NCI-H2081 treated with DMSO at 0.1 percent for 48 hours (cell line): ENCODE measurements at places on chromosomes 3 and 15.

GRCh38 chr3:126110431-126111125, 26.7 kb upstream of the SLC41A3 start:
- no peak for DNase-seq

DNA sequence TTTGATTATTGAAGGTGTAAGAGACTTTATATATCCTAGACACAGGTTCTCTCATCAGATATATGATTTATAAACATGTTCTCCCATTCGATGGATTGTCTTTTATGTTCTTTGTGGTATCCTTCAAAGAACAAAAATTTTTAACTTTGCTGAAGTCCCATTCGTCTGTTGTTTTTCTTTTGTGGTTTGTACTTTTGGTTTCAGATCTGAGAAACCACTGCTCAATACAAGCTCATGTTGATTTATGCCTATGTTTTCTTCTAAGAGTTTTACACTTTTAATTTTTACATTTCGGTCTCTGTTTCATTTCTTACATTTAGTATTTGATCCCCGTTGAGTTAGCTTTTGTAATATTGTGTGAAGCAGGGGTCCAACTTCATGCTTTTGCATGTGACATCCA, 103.3 kb upstream of the SPRED1 start:
- no peak for DNase-seq

DNA sequence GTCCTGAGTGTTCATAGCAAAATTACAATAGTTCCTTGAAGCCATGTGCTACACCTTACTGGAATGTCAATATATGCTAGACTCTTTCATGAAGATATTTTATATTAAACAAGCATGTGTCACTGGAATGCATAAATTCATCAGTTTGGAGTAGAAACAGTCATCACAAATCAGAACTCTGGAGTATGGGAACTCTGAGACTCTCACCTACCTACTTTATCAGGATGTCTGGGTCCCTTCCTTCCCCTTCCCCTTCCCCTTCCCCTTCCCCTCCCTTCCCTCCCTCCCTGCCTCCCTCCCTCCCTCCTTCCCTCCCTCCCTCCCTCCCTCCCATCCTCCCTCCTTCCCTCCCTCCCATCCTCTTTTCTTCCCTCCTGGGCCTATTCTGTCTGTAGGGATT, 144.7 kb upstream of the PEX5L start:
- DNase-seq = no peak

DNA sequence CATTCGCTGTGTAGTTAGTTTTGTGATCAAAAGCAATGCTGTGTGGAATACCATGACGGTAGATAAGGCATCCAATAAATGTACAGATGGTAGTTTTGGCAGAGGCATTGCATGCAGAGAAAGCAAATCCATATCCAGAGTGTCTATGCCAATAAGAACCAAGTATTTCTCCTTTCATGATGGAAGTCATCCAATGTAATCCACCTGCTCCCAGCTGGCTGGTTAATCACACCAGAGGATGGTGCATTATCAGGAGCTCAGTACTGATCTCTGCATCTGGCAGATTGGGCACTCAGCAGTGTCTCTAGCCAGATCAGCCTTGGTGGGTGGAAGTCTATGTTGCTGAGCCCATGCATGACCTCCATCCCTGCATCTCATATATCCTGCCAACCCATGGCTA, 677.7 kb upstream of the NECTIN3 start:
- DNase-seq = no peak

- no peak for DNase-seq
These were observed 2.7 kb upstream of the LIPH start for GRCh38 chr3:185555101-185555501.

- DNase-seq = no peak
These were observed 55.4 kb upstream of the KCNMB2 start for GRCh38 chr3:178480795-178481194.

DNA sequence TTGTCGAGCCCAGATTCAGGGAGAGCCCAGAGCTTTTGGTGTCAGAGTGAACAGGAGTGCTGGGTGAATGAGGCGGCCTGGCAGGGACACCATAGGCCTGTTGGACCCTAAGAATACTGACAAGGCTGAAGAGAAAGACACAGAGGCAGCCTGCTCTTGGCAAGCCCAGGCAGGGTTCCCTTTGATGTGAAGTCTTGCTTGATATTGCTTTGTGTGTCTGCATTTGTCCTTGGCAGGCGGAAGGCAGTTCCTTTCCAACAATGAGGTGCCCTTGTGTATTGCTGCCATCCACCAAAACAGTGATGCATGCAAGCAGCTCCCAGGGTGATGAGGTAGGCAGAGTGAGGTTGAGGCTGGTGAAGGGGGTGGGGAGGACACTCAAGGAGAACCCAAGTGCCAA, 152.7 kb upstream of the TSC22D2 start:
- DNase-seq = no peak

- no peak for DNase-seq
These were observed 70.5 kb upstream of the SEC13 start for GRCh38 chr3:10391391-10391790.

DNA sequence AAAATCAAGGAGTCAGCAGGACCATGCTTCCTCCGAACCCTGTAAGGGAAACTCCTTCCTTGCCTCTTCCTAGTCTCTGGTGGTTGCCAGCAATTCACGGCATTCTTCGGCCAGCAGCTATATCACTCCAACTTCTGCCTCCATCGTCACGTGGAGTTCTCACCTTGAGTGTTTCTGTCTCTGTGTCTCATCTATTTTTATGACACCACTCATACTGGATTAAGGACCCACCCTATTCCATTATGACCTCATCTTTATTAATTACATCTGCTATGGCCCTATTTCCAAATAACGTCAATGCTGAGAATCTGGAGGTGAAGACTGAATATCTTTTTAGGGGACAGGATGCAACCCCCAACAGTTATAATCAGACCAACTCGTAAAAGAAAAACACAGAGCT, 21.8 kb upstream of the HES1 start:
- no peak for DNase-seq

DNA sequence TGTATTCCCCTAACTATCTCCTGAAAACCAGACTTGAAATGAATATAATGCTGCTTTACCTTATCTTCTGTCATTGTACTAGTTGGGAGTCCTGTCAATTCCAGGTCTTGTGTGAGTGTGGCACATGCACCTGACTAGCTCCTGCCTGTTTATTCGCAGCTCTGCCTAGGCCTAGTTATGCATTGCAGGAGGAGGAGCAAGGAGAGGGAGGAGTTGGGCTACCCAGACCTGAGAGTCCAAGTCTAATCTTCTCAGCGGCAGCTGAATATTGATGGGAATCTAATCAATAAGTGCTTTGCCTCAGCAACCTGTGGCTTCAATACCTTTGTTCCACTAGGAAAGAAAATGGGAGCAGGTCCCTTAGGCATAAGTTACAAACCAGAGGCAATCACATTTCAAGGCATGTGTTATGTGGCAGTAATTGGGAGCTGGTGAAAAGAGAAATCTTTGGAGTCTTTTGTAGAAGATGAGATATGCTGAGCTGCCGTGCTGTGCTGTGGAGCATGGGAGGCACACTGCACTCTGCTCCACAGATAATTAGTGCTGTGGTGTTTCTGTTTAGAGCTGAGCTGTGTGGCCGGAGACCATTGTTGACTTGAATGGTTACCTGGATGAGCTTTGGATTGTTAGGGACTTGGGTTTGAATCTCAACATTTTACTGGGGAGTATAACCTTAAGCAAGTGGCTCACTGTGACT, at the start of gene SLC2A2:
Gene SLC2A2 (minus strand): TSS at position 124 of the 697 bp plus-strand sequence. CDS start 50 bp downstream, at position 74.
- DNase-seq = no peak

DNA sequence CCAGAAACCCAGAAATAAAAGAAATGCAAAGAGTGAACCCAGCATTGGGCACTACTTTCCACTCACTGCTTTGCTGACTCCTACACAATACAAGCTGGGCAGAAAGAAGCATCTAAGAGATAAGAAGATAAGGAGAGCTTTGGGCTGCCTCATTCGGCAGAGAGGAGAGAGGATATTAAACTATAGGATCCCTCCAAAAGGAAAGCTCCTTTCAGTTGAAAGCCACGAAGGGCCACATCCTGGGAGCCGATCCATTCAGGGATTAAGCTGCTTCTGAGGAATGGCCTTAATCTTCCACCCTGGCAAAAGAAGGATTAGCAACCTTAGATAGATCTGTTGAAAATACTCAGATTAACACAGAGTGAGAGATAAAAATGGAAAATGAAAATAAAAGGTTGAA, 274.9 kb upstream of the PPP2R3A start:
- no peak for DNase-seq
